ENCODE measurements at places on chromosomes 6 and 20.

- no peak for DNase-seq
Observed at GRCh38 chr6:35585658-35586057, 73.0 kb upstream of the TULP1 start.

DNA sequence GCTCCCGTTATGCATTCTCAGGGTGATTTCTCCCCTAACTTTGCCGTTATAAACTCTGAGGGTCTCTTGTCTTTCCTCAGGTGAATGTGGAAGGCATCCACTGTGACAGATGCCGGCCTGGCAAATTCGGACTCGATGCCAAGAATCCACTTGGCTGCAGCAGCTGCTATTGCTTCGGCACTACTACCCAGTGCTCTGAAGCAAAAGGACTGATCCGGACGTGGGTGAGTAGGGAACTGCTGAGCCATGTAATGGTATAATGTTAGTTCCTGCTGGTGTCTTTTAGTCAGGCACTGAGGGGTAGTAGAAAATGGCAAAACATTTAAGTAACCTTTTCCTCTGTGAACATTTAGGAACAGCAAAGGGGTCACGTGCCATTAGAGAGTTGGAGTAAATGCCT lies 395.4 kb downstream of the ARHGAP18 start:
- no peak for DNase-seq

DNA sequence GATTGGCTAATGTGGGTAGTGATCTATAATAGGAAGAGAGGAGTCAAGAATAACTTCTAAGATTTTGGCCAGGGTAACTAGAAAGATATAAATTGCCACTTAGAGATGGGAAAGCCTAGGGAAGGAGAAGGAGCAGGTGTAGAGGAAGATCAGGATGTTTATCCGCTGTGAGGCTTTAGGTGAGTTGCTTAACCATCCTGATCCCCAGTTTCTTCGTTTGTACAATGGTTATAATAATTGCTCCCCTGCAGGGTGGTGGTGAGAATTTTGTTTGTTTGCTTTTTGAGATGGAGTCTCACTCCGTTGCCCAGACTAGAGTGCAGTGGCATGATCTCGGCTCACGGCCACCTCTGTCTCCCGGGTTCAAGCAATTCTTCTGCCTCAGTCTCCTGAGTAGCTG lies 2.4 kb upstream of the MYMX start:
- no peak for DNase-seq

- DNase-seq = no peak
Observed at GRCh38 chr6:40907198-40907701, 131.8 kb downstream of the UNC5CL start.

- no peak for DNase-seq
Observed at GRCh38 chr6:8944548-8944947, 509.2 kb upstream of the SLC35B3 start.

DNA sequence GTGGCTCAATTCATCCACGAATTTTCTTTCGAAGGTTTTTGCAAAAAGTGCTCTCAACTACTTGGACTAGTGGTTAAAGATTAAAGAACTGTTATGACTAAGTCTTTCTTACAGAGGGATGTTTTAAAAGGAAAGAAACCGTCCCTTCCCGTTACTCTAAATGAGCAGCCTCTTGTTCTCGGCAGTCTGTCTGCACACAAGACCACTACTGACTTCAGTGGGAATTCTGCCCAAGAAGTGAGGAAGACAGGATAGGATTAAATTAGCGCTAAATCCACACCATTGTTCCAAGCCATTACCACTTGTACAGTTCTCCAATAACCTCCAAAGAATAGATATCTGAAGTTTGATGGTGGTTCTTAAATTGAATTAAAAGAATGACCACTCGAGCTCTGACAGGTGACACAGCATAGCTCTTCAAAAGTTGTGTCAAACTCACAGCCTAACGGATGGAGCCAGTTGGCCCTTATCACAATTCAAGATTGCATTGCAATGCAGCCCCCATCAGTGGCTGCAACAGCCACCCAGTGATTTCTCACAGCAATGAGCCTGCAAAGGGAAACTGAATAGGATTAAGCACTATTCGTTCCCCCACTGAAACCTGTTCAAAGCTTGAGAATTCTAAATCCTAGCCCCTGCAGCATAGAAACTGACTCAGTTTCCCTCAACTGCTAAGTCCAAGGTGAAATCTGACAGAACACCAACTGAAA lies 1.8 kb downstream of the EPB41L2 start:
- DNase-seq = no peak

DNA sequence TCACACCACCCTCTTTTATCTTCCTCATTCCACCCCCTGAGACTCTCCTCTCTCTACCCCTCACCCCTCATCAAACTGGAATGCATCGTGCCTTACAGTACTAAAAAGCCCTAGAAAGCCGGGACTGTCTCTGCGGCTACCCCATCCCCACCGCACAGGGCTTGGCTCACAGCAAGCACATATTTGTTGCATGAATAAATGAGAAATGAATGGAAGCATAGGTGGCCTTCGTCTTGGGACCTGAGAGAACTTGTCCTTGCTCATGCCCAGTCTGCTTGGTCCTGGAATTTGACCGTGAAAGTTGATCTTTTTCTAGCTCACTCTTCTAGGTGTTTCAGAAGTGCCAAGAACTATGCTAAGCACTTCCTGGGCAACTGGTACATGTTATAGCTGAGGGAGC lies 53.3 kb downstream of the APCDD1L start:
- DNase-seq = no peak

GRCh38 chr6:37696220-37696840 lies 1.4 kb downstream of the MDGA1 start:
- no peak for DNase-seq

DNA sequence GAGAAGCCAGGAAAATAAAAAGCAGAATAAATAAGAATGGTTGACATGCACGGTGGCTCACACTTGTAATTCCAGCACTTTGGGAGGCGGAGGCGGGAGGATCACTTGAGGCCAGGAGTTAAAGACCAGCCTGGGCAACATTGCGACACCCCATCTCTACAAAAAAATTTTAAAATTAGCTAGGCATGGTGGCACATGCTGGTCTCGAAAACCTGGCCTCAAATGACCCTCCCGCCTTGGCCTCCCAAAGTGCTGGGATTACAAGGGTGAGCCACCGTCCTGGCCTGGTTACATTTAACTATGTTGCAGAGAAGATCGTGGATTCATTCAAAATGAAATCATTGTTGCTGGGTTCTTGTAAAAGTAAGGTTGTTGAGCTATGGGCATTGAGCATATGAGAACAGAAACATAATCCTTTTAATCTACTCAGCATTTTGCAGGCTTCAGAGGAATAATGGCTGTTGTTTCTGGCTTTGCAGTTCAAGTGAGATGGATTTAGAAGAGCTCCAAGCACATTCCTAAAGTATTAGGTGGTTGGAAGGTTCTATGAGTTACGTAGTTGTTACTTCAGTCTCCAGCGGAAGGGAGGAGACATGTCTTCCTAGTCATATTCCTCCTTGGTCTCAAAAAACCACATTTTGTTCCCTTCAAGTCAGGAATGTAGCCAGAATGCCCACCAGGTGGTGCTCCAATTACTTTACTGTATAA lies 45.6 kb upstream of the RAB23 start:
- DNase-seq = peak; percentile 20

- no peak for DNase-seq
Observed at GRCh38 chr20:1377341-1377871, 15.4 kb downstream of the FKBP1A start.

- no peak for DNase-seq
Observed at GRCh38 chr6:43242908-43243663, at the start of gene TTBK1. TTBK1 (plus strand) TSS chr6:43243481; CDS start chr6:43246661, 3,180 bp downstream.
